ENCODE measurements at places on chromosomes 2 and 18. TPM values are rescaled to one million over a fixed set of nuclear protein-coding genes. Genes with fewer than 3 reads are reported as not detected.

DNA sequence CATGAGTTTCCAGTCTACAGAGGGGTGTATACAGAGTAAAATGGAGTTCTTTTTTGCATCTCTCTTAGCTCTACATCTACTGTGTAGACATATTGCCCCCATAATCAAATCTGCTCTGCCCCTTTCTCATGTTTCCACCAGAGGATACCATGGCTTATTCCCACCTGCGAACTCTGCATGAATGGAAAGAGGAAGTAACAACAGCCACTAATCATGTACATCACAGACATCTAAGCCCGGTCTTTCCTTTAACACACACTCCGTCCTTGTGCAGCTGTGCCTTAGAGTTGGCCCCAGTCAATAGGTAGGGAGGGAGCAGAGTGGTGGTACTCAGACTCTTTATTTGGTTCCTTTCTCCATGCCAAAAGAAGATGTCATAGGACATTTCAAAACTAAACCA is 147.3 kb upstream of the NRP2 start:
- no peak for DNase-seq

- DNase-seq: peak; percentile 62
These were observed 637.8 kb upstream of the CHAC2 start for GRCh38 chr2:53129851-53130250.

GRCh38 chr2:144995482-144995881 is 475.6 kb upstream of the ZEB2 start:
- DNase-seq: no peak

DNA sequence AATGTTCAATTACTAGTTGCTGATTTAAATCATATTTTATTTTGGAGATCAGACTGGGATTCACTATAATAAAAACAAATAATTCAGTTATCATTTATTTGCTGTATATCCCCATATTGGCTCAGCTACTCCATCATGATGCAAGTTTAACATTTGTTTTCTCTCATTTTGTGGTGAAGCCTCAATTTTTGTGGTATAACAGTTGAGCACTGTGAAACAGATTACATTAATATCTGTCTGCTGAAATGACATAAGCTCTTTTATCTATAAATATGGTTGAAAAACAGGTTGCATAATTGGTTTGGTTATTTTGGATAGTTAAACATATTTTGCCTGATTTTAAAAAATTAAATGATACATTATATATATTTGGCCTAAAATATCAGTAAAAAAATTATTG is 67.7 kb downstream of the DPP4 start:
- no peak for DNase-seq

DNA sequence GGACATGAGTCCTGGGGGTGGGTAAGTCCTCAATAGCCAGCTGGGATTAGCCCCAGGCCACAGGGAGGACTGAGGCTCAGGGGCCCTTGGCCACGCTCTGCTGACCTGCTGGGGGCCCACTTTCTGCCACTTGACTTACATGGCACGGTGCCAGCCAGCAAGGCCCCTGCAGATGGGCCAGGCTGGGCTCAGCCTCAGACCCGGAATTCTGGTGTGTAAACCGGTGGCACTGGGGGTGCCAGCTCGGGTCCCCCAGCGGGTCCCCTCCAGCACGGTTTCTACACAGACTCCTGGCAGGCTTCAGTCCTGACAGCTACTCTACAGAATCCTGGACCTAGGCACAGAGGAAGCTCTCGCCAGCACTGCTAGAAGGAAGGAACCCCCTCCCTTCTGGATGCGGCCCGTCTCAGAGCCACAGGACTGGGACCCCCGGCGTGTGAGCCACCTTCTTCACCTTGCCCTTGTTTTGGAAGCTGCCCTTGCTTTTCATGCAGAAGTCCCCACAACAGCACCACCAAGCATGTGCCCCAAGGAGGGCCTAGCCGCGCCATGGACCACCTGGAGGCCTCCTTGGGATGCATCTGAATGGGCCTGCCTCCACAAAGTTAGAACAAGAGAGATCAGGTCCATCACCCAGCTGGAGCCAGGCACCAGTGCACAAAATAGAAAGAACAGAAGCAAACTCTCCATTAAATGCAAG is 8.0 kb downstream of the HDAC4 start:
- no peak for DNase-seq

Gene PLEKHA3
- total RNA-seq: 10.5 TPM

Gene KCNS3
- total RNA-seq: 5.1 TPM

Gene EMILIN2
- 0.42 TPM for total RNA-seq
